Lower leg skin (tissue), 4 donors: ENCODE measurements at places on chromosomes 13 and 19. TPM values are rescaled to one million over a fixed set of nuclear protein-coding genes. Genes with fewer than 3 reads are reported as not detected.

The CPB2 gene
- total RNA-seq: 0.25 TPM

The TNFSF13B gene
- 0.38 TPM for total RNA-seq

The ZNF776 gene
- 23.7 TPM for total RNA-seq

The KANK2 gene
- total RNA-seq: 28.7 TPM

The ERICH4 gene
- total RNA-seq: not detected

The NOVA2 gene
- 0.91 TPM for total RNA-seq

- DNase-seq: no peak
Measured at GRCh38 chr19:55809381-55810058, 22.3 kb downstream of the NLRP11 start.

- DNase-seq: no peak
Measured at GRCh38 chr13:35499676-35500075, 23.2 kb upstream of the MAB21L1 start.

DNA sequence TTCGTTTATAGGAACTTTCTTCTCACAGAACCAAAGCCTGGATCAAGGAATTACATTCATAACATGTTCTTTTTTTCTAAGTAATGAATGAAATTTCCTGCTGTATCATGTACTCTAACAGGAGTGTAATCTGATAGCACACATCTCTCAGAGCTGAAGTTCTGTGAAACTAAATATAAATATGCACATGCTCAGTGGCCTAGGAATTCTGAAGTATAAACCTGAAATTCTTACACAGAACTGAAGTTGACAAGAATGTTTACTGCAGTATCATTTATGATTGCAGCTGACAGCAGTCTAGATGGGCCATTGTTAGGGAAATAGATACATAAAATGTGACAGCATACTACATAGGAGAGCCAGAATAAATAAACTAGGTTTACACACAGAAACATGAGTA, 54.5 kb downstream of the USP12 start:
- DNase-seq: no peak

GRCh38 chr19:3055741-3056416, 6.4 kb downstream of the TLE5 start:
- peak; percentile 56 for DNase-seq

- peak; percentile 49 for DNase-seq
Measured at GRCh38 chr19:41606215-41606837, 20.5 kb downstream of the CEACAM4 start.

GRCh38 chr13:106246666-106247188, 288.7 kb downstream of the EFNB2 start:
- DNase-seq: no peak

DNA sequence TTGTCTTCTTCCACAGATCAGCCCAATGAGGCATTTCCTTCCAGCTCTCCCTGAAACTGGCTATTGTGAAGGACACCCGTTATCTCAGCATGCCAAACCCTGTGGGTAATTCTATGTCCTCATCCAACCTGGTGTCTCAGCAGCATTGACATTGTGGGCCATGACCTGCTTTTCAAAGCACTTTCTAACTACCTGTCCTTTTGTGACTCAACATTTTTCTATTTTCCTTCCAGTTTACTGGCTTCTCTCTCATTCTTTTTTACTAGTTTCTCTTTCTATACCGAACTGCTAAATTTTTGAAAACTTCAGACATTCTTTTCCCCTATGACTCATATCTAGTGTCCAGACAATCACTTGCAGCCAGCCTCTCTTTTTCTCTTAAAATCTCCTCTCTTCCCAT, 136.4 kb upstream of the HTR2A start:
- DNase-seq: no peak

DNA sequence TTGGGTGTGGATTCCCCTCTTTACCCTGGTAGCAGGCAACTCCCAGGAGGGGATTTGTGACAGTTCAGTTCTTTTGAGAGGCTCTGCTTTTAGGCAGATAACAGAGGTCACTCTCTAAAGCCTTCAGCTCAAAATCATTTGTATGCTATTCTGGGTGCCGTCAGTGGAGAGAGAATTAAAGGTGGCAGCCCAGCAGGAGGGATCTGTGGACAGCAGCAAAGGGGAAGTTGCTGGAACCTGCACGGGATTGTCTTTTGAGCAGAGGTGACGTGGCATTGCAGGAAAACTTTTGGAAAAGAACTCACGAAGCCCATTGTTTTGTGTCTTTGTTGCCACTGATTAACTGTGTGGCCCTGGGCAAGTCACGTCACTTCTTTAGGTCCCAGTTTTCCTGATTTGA, 62.4 kb upstream of the C1QTNF9 start:
- DNase-seq: no peak

DNA sequence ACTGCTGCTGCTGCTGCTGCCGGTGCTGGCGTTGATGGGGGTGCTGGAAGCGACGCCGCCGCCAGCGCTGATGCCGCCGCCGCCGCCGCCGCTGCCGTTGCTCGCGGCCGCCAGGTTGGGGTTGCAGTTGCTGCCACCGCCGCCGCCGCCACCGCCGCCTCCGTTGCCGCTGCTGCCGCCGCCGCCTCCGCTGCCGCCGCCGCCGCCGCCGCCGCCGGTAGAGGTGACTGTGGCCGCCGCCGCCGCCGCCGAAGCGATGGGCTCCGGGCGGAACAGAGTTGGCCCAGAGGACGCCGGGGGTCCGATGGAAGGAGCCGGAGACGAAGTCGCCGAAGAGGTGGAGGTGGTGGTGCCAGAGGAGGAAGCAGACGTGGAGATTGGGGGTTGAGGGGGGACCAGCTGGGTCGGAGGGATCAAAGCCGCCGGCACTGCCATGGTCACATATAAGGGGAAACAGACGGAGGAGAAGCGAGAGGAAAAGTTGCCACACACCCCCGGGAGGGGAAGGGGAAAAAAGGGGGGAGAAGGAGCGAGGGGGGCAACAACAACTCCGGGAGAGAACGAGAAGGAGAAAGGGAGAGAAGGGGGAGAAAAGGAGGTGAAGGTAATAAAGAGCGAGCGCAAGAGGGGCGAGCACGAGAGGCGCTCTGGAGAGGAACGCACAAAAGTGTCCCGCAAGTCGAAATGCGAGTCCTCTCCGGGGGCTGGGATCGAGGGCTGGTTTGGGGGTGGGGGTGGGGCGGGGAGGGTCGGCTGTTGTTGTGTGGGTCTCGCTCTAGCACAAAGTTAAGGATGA, 471 bp downstream of the DACH1 start:
- peak; percentile 81 for DNase-seq

DNA sequence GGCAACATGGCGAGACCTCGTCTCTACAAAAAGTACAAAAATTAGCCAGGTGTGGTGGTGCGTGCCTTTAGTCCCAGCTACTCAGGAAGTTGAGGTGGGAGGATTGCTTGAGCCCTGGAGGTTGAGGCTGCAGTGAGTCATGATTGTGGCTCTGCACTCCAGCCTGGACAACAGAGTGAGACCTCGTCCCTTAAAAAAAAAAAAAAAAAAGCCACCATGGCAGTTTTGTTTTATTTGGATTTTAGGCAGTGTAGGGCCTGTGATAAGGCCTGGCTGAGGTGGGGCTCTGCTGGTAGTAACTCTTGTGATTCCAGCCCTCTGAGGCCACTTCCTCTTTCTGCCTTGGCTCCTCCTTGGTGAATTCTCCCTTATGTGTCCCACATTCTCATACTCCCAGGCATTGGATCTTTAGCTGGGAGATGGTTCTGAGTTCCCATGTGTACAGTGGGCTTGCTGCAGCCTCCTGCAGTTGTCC, 39.2 kb downstream of the GATAD2A start:
- DNase-seq: no peak

DNA sequence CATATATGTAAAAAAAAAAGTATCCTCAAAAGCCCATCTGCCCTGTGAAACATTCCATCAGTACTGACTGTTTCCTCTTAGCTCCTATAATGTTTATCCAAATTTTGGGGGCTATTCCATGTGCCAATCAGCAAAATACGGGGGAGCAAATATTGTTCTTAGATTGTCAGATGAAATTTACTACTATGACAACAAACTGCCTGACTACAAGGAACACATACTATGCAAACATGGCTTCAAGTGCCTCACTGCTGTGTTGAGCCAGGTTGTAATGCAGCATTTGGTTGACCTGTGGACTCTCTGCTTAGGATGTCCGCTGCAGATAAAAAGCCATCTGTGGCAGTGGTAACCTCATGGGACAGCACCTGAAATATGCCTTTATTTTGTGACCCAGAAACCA, 98.2 kb upstream of the SCEL start:
- DNase-seq: no peak

DNA sequence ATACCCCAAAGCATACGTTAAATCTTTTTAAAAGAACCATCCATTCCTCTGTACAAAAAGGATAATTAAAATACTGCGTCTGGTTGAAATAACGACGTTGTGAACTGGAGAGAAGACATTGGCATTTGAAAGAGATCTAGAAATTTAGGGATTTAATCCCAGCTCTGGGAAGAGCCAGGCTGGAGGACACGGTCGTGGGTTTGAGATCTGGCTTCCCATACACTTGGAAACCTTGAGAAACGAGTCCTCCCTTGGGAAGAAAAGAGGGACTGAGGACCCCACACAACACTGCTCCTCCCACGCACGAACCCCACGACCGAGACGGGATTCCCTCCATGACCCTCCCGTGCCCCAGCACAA, 625 bp downstream of the ZNF709 start:
- DNase-seq: no peak

DNA sequence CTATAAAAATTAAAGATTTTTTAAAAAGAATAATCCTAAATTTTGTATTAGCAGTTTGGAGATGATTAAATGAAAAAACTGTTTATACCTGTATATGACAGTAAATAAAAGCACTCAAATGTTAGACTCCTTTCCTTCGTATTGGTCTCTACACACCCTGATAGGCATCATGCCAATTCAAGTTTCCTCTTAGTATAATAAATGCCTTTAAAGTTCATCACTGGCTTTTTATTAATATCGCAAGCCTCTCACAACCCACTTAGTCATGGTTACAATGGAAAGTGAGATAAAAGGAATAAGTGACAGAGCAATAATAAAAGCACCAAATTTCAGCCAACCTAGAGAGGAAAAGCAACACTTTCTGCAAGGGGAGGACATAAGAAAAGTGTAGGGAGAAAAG, 102.2 kb downstream of the PIBF1 start:
- DNase-seq: no peak

GRCh38 chr19:27779954-27780353, 1433.0 kb downstream of the UQCRFS1 start:
- no peak for DNase-seq

- no peak for DNase-seq
Measured at GRCh38 chr13:20685092-20685491, 18.4 kb upstream of the IL17D start.

GRCh38 chr13:110057052-110057451, 249.9 kb downstream of the COL4A1 start:
- no peak for DNase-seq

DNA sequence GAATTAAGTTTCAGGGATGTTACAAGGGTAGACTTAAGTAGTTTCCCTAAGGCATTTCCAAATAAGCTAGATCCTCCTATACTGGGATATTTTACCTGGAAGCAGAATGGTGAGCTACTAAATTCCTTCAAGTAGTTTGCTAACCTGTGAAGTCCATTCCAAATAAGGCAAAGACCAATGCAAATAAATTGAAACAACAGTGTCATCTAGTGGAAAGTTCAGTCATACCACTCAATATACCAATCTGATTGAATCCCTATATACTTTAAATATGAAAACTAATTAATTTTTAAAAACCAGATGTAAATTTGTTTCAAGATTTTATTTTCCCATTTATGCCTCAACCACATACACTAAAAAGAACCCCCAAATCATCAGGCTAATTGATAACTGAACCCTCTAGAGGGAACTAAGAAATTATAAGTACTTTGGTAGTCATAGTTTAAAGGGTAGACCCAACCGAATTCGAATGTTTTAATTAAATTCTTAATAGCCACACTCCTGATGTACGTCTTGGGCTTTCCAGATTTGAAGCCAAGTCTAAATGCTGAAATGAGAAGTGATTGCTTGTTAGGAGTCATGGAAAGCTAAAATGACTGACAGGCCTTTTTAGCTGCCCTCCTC, 223.7 kb downstream of the TBC1D4 start:
- DNase-seq: no peak

DNA sequence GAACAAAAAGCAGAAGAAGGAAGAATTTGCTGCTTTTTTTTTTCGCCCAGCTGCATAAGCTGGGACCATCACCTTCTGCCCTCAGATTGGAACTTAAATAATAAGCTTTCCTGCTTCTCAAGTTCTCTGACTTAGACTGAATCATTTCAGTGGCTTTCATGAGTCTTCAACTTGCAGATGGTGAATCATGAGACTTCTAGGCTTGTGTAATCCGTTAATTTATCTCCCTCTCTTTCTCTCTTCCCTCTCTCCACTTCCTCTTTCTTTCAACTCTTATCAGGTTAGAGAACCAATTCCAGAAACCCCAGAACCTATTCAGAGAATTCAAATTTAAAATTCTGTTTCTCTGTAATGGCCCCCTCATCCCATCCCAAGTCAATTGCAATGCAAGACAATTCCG, 1153.7 kb downstream of the PCDH9 start:
- no peak for DNase-seq

GRCh38 chr13:30892966-30893365, 13.1 kb upstream of the MEDAG start:
- DNase-seq: peak; percentile 65

DNA sequence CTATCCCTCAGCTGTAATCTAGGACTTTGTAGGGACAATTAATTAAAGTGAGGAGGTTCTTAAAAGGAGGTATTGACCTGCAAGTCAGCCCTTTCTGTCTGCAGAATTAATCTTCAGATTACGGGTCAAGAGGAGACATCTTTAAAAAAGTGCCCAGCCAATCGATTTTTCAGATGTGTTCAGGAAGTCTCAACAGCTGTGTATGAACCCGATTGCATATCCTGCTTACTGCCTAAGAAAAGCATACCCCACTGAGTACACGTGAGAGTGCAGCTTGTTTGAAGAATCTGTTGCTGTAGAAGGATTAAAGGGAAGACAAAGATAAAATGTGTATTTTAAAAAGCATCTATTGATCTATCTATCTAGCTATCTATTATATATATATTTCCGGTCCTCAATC, 1194.5 kb downstream of the UQCRFS1 start:
- no peak for DNase-seq

GRCh38 chr13:40514802-40515201, 151.6 kb downstream of the FOXO1 start:
- no peak for DNase-seq

- DNase-seq: no peak
Measured at GRCh38 chr19:48123907-48124651, 13.5 kb upstream of the PLA2G4C start.

DNA sequence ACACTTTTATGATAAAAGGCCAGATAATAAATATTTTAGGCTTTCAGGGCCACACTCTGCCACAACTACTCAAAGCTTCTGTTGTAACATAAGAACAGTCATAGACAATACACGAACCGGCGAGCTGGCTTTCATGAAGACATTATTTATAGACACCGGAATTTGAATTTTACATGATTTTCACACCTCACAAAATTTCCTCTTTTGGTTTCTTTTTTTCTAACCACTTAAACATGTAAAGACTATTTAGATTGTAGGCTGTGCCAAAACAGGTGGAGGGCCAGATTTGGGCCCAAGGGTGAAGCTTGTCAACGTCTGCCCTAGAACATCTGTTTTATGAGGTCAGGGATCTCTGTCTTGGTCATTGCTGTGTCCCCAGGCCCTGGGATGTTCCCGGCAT, 29.7 kb upstream of the FXYD3 start:
- no peak for DNase-seq

GRCh38 chr13:98500963-98501421, 75.9 kb downstream of the STK24 start:
- no peak for DNase-seq
